ENCODE measurements at places on chromosomes 3 and 15. TPM values are rescaled to one million over a fixed set of nuclear protein-coding genes. Genes with fewer than 3 reads are reported as not detected.

Gene MYO5A
- total RNA-seq = 31.8 TPM

Gene JMJD7
- 8.5 TPM for total RNA-seq

Gene CSPG5
- total RNA-seq = 3.4 TPM

Gene WDR72
- 1.9 TPM for total RNA-seq

Gene SI
- not detected for total RNA-seq

Gene CPNE4
- total RNA-seq = 4.1 TPM
